ENCODE measurements at places on chromosomes 5 and 9.

- DNase-seq = peak; percentile 57
Measured at GRCh38 chr5:133287500-133287899, 235.7 kb downstream of the HSPA4 start.

DNA sequence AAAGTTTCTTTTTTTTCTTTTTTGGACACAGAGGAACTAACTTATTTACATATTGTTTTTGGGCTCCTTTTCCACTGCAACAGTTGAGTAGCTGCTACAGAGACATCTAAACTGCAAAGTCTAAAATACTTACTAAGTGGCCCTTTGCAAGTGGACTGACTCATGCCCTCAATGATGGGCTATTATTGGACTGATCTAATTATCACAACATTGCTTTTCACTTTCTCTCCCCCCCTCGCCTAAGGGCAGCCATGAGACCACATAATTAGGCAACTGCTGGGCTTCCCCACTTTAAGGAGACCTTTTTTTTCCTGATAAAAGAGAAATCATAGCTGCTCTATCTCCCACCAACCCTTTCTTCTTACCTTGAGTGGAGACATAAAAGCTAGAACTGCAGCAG lies 47.0 kb downstream of the PLK2 start:
- no peak for DNase-seq

DNA sequence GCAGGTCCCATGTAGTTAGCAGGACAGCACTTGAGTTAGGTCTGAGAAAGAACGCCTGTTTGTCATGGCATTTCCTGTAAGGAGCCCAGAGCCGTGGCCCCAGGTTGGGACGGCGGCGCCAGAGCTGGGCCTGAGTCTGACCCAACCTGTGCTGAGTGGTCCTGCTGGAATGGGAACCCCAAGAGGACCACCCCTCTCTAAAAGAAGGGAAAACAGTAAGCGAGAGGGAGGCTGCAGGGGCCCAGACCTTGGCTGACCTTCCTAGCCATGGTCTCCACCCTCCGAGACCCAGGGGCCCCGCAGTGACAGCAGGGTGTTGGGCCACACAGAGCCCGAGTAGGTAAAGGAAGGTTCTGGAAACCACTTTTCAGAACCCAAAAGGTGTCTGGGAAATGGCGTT lies 1.8 kb upstream of the LRRC14B start:
- no peak for DNase-seq

- no peak for DNase-seq
Measured at GRCh38 chr5:35671541-35672295, 54.1 kb downstream of the SPEF2 start.

DNA sequence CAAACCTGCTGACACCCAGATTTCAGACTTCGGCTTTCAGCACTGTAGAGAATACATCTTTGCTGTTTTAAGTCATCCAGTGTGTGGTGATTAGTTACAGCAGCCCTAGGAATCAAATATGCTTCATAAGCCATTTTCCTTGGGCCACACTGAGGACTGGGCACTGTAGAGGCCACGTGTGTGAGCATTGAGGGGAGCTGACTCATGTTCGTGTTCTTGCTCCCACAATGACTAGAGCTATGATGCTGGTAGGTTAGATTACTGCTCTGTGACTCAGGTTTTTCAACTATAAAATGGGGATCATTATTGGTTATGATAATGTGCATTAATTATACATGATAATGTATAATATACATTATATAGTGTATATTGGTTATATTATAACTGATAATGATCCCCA lies 96.5 kb upstream of the PALM2AKAP2 start:
- DNase-seq = no peak

DNA sequence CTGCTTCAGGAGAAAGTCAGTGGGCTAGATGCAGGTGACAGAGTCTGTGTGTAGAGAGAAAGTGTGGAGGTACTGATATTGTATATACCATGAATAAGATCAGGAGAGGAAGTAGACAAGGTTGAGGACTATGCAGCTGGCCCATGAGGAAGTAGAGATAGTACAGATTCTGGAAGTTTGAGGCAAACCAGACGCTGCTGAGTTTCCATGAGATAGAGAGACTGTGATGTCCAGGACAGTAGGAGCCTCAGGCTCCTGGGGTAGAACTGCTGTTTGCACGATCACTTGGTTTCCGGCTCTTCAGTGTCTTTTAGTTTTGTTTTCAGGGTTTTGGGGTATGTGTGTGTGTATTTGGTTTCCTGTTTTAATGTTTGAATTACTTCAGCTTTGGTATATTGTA lies 13.6 kb downstream of the OTULINL start:
- no peak for DNase-seq

- no peak for DNase-seq
Measured at GRCh38 chr5:139600336-139600949, 39.3 kb downstream of the UBE2D2 start.

DNA sequence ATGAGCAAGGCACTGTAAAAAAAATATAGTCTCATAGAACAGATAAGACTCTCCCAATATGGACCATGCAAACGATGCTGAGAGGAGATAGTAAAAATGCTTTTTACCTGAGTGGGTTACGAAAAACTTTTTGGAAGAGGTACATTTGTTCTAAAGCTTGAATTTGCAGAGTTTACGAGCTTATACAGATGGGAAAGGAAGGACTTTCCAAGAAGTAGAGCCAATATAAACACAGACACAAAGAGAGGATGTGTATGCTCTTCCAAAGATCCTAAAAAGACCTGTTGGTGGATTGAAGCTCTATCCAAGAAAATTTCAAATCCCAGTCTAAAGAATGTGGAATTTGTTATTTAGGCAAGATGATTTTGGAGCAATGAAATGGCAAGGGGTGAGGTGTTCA lies 127.1 kb upstream of the SLCO6A1 start:
- DNase-seq = no peak

Data from HTR-8/SVneo (cell line).